ENCODE measurements at places on chromosomes 7 and 10.

DNA sequence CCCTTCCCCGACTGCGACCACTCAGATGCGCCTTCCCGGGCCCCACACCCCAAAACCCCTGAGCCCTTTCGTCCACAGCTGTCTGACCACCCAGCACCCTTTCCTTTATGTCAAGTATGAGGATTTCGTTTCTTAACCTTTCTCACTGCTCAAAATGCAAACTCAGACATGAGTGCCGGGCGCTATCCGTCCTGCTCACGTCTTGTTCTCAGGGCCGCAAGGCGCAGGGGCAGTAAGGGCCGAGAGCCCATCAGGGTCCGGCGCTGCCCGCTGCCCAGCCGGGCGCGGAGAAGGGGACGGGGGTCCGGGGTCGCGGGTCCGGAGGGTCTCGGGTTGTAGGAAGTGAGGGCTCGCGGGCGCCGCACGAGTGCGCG lies 670 bp upstream of the RBM33 start:
- no peak for DNase-seq

DNA sequence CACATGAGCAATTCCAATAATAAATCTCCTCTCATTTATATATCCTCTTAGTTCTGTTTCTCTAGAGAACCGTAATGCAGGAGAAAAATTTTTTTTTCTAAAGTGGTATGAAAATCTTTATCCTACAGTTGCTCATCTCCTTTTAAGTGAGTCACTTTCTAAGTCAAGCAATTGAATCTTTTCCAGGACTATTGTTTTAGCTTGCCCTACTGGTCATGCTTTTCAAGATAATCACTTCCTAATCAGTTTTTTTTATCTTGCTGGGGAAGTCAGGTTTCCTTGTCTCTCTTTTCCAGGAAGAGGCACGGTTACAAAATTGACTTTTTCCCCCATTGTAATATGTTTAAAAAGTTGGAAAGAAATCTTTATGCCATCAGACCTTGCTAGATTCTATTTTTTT lies 44.0 kb downstream of the INPP5F start:
- DNase-seq = no peak

GRCh38 chr10:125146791-125147579 lies 13.4 kb downstream of the CTBP2 start:
- DNase-seq = no peak

DNA sequence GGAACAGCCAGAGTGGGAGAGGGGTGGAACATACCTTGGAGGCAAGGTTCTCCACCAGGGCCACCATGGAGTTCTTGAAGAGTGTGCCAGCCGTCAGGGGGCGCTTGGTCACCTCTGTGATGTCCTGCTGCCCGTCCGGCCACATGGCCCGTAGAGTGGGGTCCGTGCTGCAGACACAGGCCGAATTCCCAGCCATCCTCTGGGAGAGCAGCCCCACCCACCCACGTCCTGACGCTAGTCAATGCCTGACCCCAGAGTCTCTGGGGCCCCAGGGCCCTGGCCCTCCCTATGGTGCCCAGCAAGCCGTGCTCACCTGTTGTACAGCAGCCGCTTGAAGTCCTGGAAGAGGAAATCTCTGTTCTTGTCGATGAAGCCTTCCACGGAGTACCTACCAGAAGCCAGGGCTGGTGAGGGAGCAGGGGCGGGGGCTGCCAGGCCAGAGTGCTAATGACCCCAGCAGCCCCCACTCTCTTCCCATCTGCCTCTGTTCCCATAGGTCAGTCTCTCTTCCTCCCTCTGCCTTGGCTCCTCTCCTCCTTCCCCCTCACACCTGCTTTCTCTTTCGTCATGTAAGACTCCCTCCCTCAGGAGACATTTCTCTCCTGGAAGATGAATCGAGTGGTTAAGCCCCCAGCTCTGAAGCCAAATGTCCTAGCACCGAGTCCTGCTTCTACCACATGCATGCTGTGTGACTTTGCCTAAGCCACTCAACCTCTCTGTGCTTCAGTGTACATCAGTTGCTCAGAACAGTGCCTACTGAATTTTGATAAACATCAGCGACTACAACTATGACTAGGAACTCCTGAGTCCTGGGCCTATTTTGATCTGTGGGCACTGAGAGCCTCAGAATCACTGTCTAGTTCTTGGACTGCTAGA lies 11.0 kb downstream of the MYO1G start:
- DNase-seq = no peak

DNA sequence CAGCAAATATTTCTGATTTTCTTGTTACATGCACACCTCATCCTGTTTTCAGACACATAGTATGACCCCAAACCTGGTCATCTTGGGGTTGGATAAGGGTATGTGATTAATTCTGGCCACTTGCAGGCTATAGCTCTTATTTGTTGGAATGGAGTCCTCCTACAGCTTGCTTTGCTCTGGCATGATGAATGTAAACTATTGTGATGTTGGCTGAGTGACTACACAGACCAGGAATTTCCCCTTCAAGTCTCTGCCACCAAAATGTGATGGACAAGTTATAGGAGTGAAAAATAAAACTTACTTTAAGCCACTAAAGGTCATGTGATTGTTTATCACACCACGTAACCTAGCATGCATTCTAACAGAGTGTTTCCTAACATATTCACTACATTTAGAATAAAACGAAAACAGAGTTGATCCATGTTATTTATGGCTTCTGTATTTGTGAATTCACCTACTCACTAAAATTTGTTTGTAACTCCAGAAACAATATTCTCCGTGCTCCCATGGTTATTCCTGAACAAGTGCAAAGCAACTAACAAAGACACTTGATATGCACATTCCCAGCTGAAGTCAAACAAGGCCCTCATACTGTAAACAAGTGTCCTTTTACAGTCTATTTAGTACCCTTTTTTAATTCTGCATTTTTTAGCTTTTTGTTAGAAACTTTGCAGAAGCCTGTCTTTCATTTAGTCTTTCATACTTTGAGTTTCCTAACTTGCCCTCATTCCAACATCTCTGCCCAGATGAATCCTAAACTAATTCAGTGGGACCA lies 599.2 kb upstream of the PCDH15 start:
- no peak for DNase-seq

GRCh38 chr10:99966306-99966705 lies 43.4 kb downstream of the DNMBP start:
- DNase-seq = no peak

DNA sequence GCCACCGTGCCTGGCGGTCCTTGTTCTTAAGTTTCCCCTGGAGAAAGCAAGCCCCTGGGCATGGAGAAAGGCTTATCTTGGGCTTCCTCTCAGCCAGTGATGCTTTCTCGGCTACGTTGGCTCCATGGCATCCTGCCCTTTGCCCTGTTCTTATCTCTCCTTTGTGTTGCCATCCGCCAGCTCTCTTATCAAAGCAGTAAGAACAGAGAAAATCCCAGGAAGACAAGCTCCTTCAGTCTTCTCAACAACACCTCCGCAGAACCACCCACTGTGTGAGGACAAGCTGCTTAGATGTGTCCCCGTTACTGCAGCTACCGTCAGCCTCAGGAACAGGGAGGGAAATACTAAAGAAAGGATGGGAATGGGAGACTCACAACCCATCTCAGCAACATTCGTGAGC lies 3.3 kb downstream of the PLEKHS1 start:
- no peak for DNase-seq

GRCh38 chr7:25361863-25362262 lies 133.6 kb upstream of the NPVF start:
- no peak for DNase-seq

- no peak for DNase-seq
Measured at GRCh38 chr7:74583630-74584029, 73.9 kb upstream of the GTF2I start.

DNA sequence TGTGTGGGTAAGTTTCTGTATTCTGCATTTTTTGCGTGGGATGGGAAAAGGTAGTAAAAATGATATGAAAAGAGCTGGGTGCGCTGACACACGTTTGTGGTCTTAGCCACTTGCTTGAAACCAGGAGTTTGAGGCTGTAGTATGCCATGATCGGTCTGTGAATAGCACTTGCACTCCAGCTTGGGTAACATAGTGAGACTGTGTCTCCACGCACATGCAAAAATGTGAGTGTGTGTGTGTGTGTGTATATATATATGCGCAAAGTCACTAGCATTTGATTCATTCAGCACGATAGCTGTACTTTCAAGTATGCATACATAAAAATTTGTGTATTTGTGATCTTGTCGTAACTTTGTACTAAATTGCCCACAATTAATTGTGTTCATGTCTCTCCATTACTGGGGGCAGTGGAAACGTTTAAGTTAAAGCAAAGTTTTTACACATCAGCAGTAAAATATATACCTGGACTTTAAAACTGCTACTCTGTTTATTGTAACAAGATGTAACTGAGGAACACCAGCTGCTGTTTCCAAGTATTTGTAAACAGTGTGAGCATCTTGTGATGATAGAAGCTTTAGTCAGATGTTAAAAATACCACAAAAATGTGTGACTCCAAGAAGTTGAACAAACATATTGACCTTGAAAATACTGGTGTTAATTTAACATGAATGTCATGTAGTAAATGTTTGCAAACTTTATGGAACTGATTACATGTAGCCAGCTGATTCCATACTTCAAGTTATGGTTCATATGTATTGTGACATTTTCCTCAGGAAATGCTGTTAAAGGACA lies 1.6 kb downstream of the ZRANB1 start:
- DNase-seq = no peak

DNA sequence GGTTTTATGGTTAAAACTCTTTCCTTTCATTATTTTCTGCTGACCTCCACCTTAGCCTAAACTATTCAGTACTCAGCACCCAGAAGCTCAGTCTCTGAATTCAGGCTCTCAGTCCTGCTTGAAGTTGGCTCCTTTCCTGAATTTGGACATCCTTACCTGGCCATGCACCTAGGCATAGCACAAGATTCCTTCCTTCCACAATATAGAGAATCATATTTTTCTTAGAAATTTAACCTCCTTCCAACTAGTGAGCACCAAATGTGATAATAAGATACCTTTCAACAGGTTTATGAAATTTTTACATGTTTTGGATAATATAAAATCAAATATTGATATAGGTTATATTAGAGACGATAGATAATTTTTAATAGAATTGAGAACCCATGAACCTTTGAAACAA lies 905.6 kb upstream of the GHITM start:
- no peak for DNase-seq

DNA sequence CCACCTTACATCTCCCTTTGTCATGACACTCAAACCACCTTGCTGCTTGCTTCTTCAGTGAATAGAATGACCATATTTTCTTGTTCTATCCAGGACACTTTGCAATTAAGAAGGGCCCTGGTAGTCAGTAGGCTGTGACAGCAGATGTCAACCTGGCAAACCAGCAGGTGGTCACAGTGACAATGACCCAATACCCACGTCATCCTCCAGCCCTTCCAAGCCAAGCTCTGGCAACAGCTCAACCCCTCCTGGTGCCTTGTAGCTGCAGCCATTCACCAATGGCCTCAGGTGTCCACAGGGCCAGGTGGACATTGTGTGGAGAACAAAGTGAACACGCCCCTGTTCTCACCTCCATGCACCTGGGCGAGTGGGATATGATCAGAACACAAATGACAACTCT lies 87.6 kb upstream of the MACROH2A2 start:
- no peak for DNase-seq

GRCh38 chr10:48594371-48594770 lies 10.5 kb downstream of the ARHGAP22 start:
- DNase-seq = no peak
